Activated CD4-positive, alpha-beta T cell treated with anti-CD3 and anti-CD28 coated beads for 48 hours (primary cell): ENCODE measurements at places on chromosomes 1 and 21.

- no peak for DNase-seq
Measured at GRCh38 chr1:151504759-151505158, 6.4 kb upstream of the CGN start.

DNA sequence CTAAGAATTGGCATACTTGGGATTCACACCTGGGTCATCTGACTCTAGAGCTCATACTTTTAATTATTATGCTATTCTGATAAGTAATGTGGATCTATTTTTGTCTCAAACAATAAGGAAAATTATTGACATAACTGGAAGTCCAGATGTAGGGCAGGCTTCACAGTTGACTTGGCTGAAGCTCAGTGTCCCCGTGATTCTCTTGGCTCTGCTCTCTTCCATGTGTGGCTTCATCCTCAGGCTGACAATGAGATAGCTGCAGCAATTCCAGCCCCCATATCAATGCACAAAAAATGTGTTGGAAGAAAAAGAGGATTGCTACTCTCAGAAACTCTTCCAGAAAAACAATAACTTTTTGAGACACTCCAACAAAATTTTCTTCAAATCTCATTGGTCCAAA is 23.8 kb downstream of the HSD11B1 start:
- DNase-seq = no peak

DNA sequence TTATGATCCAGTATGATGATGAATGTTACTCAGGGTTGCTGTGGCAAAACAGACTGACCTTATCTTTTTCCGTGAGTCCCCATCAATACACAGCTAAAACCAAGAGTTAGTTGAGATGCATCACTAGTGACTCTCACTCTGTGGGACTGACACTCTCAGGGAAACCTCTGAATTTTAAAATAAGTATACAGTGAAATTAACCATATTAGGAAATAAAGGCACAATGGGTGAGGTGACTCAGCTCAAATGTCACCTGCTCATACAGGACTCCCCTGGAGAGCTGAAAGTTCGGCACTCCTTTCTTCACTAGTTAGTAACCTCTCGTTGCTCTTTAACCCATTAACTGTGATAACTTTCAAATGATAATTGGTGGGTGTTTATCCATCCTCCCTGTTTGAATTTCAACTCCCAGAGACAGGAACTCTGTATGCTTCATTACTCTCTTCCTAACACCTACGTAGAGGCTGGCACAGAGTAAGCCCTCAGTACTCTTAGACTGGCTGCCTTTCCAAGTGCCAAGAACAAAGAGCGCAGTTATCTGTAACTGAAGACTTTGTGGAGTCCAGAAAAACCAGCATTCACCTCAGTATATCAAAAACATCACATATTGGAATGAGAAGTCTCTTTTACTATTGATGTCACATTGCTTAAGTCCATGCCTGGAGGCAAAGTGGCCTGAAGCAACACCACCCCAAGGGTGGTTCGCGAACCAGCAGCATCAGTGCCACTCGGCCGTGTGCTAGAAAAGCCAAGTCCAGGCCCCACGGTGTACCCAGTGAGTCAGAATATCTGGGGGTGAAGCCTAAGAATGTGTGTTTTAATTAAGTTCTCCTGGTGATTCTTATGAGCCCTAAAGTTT is 91.1 kb downstream of the NIBAN1 start:
- peak; percentile 44 for DNase-seq

DNA sequence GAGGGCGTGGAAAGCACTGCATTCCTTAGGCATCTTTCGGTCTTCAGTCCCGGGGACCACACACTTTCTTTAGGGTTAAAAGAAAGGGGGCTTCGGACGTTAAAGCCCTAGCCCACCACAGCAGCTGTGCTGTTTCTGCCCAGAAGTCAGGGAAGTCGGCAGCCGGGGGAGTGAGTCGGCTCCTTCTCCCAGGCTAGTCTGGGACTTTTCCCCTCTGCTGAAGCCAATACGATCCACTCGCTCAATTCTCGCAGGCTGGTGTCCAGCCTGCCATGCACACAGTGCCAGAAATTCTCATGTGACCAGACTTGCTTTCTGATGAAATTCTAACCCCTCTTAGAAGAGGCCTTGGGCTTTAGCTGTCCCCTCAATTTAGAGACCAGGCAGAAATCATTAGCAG is 67.7 kb downstream of the BCAR3 start:
- DNase-seq = no peak

GRCh38 chr1:233605205-233605604 is 8.7 kb upstream of the KCNK1 start:
- no peak for DNase-seq

DNA sequence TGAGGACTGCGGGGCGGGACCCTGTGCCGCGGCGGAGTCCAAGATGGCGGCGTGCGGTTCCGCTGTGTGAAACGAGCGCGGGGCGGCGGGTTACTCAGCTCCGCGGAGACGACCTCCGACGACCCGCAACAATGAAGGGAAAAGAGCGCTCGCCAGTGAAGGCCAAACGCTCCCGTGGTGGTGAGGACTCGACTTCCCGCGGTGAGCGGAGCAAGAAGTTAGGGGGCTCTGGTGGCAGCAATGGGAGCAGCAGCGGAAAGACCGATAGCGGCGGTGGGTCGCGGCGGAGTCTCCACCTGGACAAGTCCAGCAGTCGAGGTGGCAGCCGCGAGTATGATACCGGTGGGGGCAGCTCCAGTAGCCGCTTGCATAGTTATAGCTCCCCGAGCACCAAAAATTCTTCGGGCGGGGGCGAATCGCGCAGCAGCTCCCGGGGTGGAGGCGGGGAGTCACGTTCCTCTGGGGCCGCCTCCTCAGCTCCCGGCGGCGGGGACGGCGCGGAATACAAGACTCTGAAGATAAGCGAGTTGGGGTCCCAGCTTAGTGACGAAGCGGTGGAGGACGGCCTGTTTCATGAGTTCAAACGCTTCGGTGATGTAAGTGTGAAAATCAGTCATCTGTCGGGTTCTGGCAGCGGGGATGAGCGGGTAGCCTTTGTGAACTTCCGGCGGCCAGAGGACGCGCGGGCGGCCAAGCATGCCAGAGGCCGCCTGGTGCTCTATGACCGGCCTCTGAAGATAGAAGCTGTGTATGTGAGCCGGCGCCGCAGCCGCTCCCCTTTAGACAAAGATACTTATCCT is 430 bp downstream of the RBM15 start:
- peak; percentile 76 for DNase-seq

GRCh38 chr1:88401313-88401712 is 282.8 kb upstream of the PKN2 start:
- no peak for DNase-seq

- DNase-seq = no peak
Measured at GRCh38 chr1:47951545-47952235, 45.5 kb downstream of the TRABD2B start.

- no peak for DNase-seq
Measured at GRCh38 chr1:161200992-161201835, 953 bp upstream of the NDUFS2 start.

GRCh38 chr1:173823781-173824314 is 625 bp upstream of the DARS2 start:
- DNase-seq = no peak

DNA sequence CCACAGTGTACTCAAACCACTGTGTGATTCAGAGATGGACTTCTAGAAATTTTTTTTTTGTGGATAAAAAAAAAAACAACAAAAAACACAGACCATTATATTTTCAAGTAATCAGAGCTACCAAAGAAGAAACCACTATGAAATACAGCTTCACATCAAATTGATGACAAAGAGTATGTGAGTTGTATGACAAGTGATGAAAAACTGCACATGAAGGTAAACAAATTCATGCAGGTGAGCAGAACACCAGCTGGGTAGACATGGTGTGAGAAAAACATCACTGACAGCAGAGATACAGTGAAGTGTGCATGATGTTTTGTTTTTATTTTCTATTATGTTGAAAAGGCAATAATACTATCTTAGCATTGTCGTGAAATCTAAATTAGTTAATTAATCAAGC is 8.0 kb upstream of the PTPRC start:
- DNase-seq = no peak

DNA sequence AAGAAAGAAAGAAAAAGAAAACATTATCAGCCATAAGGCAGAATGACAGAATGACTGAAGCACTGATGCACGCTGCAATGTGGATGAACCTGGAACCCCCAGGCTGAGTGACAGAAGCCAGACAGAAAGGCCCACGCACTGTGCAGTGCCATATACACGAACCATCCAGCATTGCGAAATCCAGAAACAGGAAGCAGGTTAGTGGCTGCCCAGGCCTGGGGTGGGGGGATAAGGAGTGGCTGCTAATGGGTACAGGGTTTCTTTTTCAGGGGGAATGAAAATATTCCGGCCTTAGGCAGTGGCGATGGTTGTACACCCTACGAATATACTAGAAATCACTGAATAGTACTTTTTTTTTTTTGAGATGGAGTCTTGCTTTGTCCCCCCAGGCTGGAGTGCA is 57.0 kb downstream of the CHD5 start:
- DNase-seq = no peak

GRCh38 chr1:203424285-203424684 is 51.3 kb upstream of the PRELP start:
- DNase-seq = no peak

- peak; percentile 46 for DNase-seq
Measured at GRCh38 chr1:208243967-208244916, at the start of gene PLXNA2. Gene PLXNA2 (minus strand): TSS chr1:208244384. CDS start chr1:208217922, 26,462 bp downstream.

GRCh38 chr1:232260861-232261260 is 369.1 kb downstream of the SIPA1L2 start:
- no peak for DNase-seq

- peak; percentile 63 for DNase-seq
Measured at GRCh38 chr1:67429011-67429527, 1.1 kb downstream of the SERBP1 start.

DNA sequence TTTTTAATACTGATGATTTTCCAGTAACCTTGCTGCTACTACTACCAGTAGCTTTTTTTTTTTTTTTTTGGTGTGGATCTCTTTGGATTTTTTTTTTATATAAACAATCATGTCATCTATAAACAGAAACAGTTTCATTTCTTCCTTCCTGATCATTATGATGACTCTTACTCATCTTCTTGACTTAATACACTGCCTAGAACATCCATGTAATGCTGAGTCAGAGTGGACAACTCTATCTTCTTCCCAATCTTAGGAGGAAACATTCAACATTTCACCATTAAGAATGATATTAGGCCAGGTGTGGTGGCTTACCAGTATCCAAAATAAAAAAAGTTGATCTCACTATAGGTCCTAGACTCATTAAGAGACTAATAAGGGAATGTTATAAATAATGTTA is 69.1 kb downstream of the RUSC1 start:
- no peak for DNase-seq

DNA sequence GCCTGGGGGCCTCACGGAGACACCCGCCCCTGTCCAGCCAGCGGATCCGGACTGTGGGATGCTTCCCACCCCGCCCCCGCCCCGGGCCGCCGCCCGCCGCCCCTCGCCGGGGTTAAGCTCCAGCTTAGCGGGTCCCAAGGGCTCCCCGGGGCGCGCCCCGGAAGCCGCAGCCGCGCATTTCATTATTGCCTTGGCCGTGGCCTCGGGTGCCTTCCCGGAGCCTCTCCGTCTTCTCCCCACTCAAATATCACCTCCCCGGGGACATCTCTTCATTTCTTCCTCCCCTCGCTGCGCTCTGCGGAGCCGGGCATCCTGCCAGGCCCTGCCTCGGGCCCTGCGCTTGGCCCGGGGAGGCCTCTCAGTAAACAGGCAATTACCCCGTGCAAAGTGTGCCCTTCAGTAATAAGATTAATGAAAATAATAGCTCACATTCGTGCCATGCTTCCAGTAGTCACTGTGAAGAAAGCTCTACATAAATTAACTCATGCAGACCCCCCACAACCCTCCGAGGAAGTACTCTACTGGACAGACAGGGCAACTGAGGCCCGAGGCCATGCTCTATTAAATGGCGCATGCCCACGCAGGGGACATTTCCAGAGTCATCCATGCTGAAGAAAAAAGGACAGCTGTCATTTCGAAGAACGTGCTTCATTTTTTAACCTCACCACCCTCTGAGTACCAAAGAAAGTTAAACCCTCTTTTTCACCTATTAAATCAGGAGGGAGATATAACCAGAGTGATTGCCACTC is 49.9 kb upstream of the LAPTM5 start:
- DNase-seq = no peak

GRCh38 chr1:220982686-220983085 is 103.4 kb downstream of the HLX start:
- no peak for DNase-seq

- no peak for DNase-seq
Measured at GRCh38 chr1:26820784-26821269, 5.7 kb upstream of the ZDHHC18 start.
